Prostate gland (tissue), 2 donors: ENCODE measurements at places on chromosomes 6 and 20.
A peak's percentile ranks its signal among the peaks of the same experiment; 100 is the strongest.

DNA sequence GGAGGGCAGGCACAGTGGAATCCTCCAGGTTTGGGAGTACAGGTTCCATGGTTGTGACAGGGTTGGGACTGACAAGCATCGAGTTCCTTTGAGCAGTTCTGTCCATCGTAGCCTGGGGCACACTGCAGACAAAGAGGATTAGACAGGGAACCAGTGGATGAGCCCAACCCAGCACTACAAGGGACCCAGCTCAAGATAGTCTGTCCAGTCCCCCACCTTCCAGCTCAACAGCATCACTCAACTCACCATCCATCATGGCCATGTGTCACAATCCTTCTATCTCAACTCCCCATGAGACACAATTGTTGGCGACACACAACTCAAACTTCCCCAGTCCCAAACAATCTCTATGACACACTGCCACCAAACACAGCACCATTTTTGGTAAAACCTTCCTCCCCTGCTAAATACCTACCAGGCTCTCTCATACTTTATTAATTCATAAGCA lies 11.8 kb upstream of the GPSM3 start:
- no peak for DNase-seq

DNA sequence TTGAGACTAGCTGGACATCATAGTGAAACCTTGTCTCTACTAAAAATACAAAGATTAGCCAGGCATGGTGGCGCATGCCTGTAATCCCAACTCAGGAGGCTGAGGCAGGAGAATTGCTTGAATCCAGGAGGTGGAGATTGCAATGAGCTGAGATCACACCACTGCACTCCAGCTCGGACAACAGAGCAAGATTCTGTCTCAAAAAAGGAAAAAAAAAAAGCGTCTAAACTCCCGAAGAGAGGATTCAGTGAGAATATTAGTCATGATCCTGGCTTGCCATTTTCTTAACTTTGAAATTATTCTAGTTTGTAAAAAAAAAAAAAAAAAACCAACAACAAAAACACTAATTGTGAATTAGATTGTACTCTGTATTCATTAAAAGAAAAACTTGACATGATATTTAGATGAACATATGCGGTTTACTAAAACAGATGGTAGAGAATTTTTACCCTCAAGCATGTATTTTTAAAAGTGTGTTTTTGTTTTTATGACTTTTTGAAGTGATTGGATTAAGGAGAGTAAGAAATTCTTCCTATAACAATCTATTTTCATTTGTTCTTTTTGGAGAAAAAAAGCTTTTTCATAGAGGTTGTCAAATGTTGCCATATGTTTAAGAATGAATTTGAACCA lies 80.7 kb downstream of the UST start:
- no peak for DNase-seq

DNA sequence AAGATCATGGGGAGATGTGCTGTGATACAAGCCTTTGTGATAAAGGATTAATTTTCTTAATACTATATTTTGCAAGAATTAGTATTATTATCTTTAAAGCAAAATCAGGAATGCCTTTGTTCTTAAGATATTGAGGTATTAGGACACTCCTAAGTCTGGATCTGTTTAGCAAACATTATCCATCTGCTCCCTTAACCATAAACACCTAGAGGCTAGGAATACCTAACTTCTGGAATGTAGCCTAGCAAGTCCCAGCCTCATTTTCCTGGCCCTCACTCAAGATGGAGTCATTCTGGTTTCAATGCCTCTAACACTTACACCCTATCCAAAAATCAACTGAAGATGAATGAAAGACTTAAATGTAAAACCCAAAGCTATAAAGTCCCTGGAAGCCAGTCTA lies 106.3 kb upstream of the GJE1 start:
- no peak for DNase-seq

- DNase-seq, result peak; percentile 32
These were observed 9.4 kb upstream of the HDDC2 start for GRCh38 chr6:125310994-125311649.

- no peak for DNase-seq
These were observed 753 bp downstream of the RSPH9 start for GRCh38 chr6:43645613-43645964.

- DNase-seq, result peak; percentile 74
These were observed 335.2 kb downstream of the SYNE1 start for GRCh38 chr6:152301765-152302568.

DNA sequence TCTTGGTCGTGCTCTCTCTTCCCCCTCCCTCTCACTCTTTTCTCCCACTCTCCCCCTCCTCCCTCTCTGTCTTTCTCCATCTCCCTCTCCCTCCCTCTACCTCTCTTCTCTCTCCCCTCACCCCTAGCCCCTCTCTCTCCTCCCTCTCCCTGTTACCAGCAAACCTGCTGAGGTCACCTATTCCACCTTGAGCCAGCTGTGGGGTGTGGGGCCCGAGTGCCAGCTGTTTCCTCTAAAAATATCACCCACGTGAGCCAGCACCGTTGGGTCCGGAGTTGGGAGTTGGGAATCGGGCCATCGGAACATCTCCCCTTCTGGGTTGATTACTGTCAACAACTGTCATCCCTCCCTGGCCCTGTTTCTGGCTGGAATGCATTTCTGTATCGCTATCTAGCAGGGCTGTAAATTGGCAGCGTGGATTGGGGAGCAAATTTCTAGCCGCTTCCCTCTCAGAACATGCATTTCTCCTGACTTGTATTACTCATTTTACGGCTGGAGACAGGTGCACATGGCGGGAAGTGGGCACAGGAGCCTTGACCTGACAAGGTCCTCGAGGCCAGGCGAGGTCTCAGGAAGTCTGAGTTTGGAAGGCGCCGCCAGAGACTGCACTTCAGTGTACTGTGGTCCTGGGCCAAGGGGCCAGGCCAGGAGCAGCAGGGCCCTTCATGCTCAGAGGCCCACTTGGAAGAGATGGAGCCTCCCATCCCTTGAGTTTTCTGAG lies 165.3 kb downstream of the CDH4 start:
- DNase-seq, result no peak

- no peak for DNase-seq
These were observed 40.7 kb upstream of the MROH8 start for GRCh38 chr20:37219751-37220668.

- no peak for DNase-seq
These were observed 6.5 kb downstream of the HELZ2 start for GRCh38 chr20:63567386-63568169.

GRCh38 chr6:78850621-78851020 lies 16.7 kb upstream of the IRAK1BP1 start:
- no peak for DNase-seq

GRCh38 chr6:4905826-4906225 lies 98.0 kb downstream of the RPP40 start:
- DNase-seq, result no peak

DNA sequence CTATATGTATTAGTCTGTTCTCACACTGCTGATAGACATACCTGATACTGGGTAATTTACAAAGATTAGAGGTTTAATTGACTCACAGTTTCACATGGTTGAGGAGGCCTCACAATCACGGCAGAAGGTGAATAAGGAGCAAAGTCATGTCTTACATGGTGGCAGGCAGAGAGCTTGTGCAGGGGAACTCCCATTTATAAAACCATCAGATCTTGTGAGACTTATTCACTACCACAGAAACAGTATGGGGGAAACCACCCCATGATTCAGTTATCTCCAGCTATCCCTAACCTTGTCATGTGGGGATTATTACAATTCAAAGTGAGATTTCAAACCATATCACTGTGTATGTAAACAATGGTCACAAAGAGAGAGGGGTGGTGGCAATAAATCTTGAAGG lies 6.6 kb downstream of the CST8 start:
- DNase-seq, result no peak

- DNase-seq, result no peak
These were observed 5.1 kb downstream of the DEF6 start for GRCh38 chr6:35302604-35303241.

DNA sequence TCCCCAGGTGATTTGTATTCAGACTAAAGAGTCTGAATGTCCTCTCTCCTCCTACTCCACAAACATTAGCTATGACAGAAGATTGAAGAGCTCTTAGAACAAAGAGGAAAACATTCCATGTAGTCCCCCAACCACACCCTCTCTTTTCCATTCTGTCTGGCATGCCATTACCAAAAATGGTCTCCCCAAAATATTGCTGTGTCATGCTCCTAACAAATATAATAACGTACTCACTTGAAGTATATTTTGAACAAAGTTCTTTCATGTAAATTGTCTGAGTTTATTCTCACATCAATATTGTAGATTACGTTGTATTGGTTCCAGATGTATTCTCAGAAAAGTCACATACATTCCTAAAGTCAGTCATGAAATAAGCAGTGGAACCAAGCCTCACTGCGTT lies 467.3 kb upstream of the IRAK1BP1 start:
- no peak for DNase-seq

GRCh38 chr20:54207053-54207742 lies 689 bp upstream of the PFDN4 start:
- DNase-seq, result no peak

- DNase-seq, result no peak
These were observed 27.8 kb downstream of the SLC23A2 start for GRCh38 chr20:4973330-4974097.

GRCh38 chr20:35318502-35319157 lies 26.4 kb upstream of the FAM83C start:
- peak; percentile 56 for DNase-seq

DNA sequence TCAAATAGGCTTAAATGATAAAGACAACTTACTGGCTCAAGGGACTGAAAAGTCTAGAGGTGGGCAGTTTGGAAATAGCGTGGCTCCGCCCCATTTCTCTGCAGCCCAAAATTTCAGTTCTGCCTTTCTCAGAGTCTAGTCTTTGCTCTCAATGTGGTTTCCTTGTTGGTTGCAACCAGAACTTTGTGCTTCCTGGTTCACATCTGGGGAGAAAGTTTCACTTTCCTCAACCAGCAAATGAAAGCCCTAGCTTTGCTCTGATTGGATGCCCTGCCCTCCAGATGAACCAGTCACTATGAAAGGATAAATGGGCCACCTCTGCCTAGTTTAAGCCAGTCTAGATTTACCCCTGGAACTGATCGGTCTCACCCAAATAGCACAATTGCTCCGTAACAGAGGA lies 14.9 kb downstream of the SYCP2L start:
- DNase-seq, result no peak

GRCh38 chr6:41655646-41656001 lies 17.4 kb downstream of the MDFI start:
- DNase-seq, result no peak

- no peak for DNase-seq
These were observed 144.8 kb downstream of the BACH2 start for GRCh38 chr6:90151576-90152422.

DNA sequence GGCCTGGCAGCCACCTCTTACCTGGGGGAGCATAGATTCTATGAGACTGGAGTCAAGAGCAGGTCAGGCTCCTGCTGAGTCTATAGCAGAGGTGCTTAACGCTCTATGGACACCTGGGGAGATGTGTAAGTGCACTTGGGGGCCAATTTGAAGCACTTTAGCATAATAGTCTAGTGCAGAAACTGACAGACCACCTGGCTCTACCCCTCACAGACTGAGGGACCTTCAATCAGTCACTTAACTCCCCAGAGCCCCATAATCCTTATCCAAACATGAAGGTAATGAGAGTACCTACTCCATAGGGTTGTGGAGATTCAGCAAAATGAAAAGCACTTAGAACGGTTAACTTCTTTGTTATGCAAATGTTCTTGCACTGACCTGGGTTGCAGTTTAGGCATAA lies 87.3 kb upstream of the SLC22A16 start:
- DNase-seq, result no peak

DNA sequence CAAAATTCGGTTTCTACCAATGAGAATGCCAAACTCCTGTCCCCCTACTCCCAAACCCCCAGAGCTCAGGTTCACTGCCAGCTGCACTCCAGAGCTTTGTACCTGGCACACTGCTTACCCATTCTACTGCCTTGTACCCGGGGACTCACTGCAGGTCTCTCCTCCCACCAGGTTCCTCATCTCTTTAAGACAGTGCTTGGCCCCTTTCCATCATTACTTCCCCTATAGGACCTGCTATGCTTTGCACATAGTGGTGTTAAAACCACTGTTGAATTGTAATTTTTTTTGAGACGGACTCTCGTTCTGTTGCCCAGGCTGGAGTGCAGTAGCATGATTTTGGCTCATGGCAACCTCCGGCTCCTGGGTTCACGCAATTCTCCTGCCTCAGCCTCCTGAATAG lies 25.9 kb downstream of the LYRM4 start:
- DNase-seq, result no peak

- DNase-seq, result no peak
These were observed 4.3 kb upstream of the ARG1 start for GRCh38 chr6:131568726-131569125.

DNA sequence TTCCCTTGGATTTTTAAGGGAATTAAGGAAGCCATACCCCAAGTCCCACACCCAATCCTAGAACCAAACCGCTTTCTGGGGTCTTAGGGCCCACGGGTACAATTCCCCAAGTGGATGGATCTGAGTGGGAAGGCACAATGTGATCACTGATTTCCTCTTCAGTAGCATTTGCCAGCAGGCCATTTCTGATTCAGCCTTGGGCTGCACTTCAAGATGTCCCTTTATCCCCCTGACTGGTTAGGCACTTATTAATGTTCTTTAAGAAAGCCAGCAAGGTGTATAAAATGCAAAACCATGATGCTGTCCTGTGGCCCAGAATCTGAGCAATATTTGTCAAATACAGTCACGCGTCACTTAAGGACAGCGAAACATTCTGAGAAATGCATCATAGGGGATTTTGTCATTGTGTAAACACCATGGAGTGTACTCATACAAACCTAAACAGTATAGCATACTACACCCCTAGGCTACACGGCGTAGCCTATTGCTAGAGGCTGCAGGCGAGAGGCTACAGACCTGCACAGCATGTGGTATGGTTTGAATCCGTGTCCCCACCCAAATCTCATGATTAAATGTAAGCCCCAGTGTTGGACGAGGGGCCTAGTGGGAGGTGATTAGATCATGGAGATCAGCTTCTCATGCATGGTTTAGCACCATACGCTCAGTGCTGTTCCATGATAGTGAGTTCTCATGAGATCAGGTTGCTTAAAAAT lies 234.2 kb downstream of the NRN1 start:
- no peak for DNase-seq

- no peak for DNase-seq
These were observed 81.9 kb downstream of the GINS1 start for GRCh38 chr20:25489221-25489871.

DNA sequence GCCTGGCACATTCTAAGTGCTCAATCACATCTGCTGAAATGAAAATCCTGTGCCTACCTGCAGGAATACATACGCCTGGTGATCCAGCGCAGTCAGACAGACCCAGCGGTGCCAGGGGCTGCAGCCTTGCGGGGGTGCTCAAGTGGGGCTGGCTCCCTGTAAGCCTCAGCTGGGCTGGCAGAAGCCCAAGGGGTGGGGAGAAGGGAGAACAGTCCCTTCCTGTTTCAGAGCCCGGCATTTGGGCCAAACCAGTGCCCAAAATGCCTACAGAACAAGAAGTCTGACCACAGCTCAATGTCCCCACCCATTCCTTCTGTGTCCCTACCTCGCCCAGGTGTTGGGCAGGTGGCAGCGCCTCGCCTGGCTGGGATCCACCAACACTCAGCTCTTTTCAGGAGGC lies 22.6 kb downstream of the KCNK15 start:
- no peak for DNase-seq

- no peak for DNase-seq
These were observed 208.7 kb upstream of the PRND start for GRCh38 chr20:4512891-4513550.
